Suprapubic skin (tissue), 4 donors: ENCODE measurements at places on chromosomes 12 and 14.

- H3K27me3 ChIP-seq, result no peaks in the 10 kb centered on the region
- H3K27ac ChIP-seq, result no peak overlapping the region
- no peaks in the 10 kb centered on the region for H3K4me1 ChIP-seq
- H3K36me3 ChIP-seq, result no peaks in the 10 kb centered on the region
Measured at GRCh38 chr14:42421377-42422078, 814.9 kb downstream of the LRFN5 start.

DNA sequence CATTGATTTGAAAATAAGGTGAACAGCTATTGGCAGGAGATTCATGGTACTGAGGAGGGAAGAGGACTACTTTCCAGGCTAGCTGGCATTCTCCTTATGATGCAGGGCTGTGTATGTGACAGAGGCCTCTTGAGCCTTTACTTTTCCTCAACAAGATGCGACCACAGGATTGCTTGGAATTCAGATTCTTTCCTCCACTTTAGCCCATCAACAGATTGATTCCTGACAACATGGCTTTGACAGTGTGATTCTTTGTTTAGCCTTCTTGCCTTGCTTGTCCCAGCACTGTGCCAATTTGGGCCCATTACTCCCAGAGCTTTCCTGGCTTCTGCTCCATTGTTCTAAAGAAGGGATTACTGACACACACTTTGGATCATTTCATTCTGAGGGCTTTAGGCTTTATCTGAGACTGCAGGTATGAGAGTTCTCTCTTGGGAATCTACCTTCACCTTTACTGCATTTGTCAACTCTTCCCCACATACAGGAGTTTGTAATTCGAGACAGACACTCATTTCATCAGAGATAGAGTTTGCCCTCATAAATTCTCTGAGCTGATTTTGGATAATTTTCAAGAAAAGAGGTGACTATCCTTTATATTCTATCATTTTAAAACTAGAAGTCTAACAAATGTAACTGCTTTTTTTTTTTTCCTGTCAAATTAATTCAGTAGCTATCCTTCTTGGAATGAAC lies 206.4 kb upstream of the GZMB start:
- H3K36me3 ChIP-seq, result no peaks in the 10 kb centered on the region
- H3K4me3 ChIP-seq, result no peak overlapping the region
- no peak for DNase-seq
- no peak overlapping the region for H3K27ac ChIP-seq

DNA sequence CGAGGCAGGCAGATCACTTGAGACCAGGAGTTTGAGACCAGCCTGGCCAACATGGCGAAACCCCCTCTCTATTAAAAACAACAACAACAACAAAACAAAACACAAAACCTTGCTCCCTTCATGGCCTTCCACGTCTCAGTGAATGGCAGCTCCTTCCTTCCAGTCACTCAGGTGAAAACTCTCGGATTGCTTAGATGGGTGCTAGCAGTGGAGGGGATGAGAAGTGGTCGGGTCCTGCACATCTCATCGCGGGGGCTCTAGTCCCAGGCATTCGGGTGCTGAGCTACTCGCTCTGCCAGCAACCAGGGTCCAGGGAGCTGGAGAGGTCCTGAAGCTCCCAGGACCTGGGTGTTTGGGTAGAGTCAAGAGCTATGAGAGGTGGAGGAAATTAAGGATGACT lies 7.7 kb downstream of the SLC6A13 start:
- H3K27ac ChIP-seq, result no peak overlapping the region
- H3K4me3 ChIP-seq, result no peak overlapping the region
- H3K36me3 ChIP-seq, result no peaks in the 10 kb centered on the region
- H3K4me1 ChIP-seq, result no peaks in the 10 kb centered on the region
- H3K27me3 ChIP-seq, result peaks cover 29% of the 10 kb centered on the region
- no peak for DNase-seq

GRCh38 chr12:109963743-109964429 lies 32.3 kb downstream of the GIT2 start:
- no peak overlapping the region for H3K27ac ChIP-seq
- H3K4me1 ChIP-seq, result no peaks in the 10 kb centered on the region
- no peaks in the 10 kb centered on the region for H3K27me3 ChIP-seq
- H3K4me3 ChIP-seq, result no peak overlapping the region

DNA sequence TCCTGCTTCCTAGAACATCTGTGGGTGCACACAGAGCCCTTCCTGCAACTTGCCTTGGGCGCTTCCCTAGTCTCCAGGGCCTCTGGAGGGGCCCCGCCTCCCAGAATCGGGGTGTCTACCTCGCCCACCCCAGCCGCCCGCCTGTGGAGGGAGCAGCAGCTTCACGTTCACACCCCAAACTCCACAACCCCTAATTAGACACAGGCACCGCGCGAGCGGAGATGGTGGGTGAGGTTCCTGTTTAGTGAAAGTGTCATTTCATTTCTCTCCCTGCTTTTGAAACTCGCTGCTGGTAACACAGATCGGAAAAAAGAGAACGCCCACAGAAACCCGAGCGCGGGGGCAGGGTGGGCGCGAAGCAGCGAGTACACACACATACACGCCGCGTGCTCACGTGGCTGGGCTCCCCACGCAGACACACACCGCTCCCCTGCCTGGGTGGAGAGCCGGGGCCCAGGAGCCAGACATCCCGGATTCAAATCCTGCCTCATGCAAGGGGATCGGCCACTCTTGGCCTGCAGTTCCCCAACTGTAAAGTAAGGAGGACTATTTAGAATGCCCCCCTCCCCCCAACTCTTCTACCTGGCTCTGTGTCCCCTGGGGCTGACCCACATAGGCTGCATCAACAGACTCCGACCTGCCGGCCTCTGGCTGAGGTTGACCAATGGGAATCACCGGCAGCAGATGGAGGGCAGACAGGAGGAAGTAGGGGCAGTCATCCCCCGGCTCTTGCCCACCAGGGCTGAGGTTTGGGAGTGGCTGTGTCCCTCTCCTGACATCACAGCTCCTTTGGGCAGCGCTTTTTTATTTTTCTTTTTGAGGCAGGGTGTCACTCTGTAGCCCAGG lies 79.2 kb upstream of the NCOR2 start:
- no peak overlapping the region for H3K4me3 ChIP-seq
- H3K36me3 ChIP-seq, result no peaks in the 10 kb centered on the region
- H3K27me3 ChIP-seq, result no peaks in the 10 kb centered on the region
- no peak for DNase-seq
- H3K27ac ChIP-seq, result no peak overlapping the region

GRCh38 chr14:100762901-100763300 lies 36.2 kb downstream of the DLK1 start:
- H3K27ac ChIP-seq, result no peak overlapping the region
- H3K27me3 ChIP-seq, result peaks cover 24% of the 10 kb centered on the region
- H3K4me1 ChIP-seq, result no peaks in the 10 kb centered on the region
- no peak overlapping the region for H3K4me3 ChIP-seq
- DNase-seq, result no peak

DNA sequence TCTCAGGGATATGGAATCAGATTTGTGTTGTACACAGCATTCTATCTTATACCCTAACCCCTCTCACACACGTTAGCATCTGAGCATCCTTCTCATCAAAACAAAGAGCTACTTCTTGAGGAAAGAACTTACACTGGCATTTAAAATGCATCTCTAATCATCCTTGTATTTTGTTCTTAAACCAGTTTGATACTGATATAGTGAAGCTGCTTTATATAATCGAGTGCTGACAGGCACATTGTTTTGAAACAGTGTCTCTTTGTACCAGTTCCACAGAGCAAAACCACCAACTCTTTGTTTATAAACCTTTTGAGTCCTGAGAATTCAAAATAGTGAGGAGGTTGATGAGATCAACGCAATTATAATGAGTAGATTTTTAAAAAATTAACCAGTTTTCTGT lies 8.8 kb downstream of the GPR33 start:
- H3K27ac ChIP-seq, result no peak overlapping the region
- H3K27me3 ChIP-seq, result no peaks in the 10 kb centered on the region
- DNase-seq, result no peak
- H3K4me3 ChIP-seq, result no peak overlapping the region
- H3K36me3 ChIP-seq, result no peaks in the 10 kb centered on the region
- no peaks in the 10 kb centered on the region for H3K4me1 ChIP-seq

- no peak for DNase-seq
- H3K27ac ChIP-seq, result no peak overlapping the region
- H3K36me3 ChIP-seq, result no peaks in the 10 kb centered on the region
- H3K27me3 ChIP-seq, result no peaks in the 10 kb centered on the region
Measured at GRCh38 chr14:21894003-21894897, 220.6 kb upstream of the OR4E1 start.

DNA sequence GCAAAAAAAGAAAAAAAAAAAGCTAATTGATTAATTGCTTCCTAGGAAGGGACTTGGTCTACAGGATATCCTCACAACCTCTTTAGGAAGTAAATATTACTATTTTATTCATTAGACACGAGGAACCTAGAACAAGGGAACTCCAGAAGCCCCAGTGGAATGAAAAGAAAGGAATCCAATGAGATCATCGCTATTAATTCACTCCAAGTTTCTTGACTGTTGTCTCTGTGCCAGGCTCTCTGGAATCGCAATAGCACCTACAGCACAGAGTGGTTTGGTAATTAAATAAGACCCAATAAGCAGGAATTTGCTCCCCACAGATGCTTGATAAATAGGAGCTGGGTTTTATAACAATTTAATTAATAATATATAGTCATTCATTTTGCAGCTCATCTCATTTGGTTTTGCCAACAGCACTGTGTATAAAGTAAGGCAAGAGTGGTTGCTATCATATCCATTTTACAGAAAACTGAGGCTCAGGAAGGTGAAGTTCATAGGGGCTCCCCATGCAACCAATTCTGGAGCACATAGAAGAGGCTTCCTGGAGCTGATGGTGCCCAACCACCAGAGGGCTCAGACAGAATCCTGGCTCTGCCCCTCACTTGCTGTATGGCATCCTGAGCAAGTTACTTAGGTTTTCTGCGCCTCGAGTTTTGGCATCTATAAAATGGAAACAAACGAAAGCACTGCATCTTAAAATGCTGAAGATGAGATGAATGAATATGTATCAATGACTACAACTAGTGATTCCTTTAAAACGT lies 420.2 kb downstream of the MED13L start:
- no peak overlapping the region for H3K4me3 ChIP-seq
- DNase-seq, result no peak
- H3K27ac ChIP-seq, result no peak overlapping the region
- H3K36me3 ChIP-seq, result no peaks in the 10 kb centered on the region
- no peaks in the 10 kb centered on the region for H3K27me3 ChIP-seq
- H3K4me1 ChIP-seq, result no peaks in the 10 kb centered on the region

- H3K4me1 ChIP-seq, result no peaks in the 10 kb centered on the region
- H3K36me3 ChIP-seq, result no peaks in the 10 kb centered on the region
- no peak overlapping the region for H3K27ac ChIP-seq
- peaks cover 45% of the 10 kb centered on the region for H3K27me3 ChIP-seq
Measured at GRCh38 chr14:99326041-99326710, 54.2 kb upstream of the BCL11B start.

DNA sequence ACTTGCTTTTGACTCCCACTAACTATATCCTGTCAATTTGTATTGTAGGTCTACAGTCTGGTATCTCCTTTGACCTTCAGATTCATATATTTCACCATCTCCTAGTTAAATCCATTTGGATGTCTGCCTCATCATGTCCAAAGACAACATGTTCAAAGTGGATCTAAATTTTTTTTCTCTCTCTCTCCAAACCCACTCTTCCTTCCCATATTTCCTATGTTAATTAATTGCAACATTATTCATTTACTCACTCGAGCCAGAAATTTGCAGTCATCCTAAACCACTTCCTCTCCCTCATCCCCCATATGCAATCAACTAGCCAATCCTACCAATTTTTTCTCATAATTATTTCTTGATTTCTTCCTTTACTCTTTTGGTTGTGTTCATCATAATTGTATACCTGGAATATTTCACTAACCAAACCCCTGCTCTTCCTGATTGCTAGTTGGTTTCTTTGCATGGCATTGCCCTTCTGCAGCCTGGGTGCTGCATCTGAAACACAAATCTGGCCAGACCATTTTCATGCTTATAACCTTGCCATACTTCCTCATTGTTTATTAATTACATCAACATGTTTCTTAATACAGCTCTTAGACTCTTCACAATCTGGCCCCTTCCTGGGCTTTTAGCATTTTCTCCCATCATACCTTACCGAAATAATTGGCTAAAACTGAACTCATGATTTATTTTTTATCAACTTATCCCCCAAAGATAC lies 442.2 kb downstream of the ADAMTS20 start:
- H3K4me3 ChIP-seq, result no peak overlapping the region
- no peaks in the 10 kb centered on the region for H3K27me3 ChIP-seq
- H3K27ac ChIP-seq, result no peak overlapping the region
- no peaks in the 10 kb centered on the region for H3K4me1 ChIP-seq
- no peaks in the 10 kb centered on the region for H3K36me3 ChIP-seq
- DNase-seq, result no peak

GRCh38 chr14:42323426-42323825 lies 716.8 kb downstream of the LRFN5 start:
- H3K27ac ChIP-seq, result no peak overlapping the region
- no peaks in the 10 kb centered on the region for H3K36me3 ChIP-seq
- DNase-seq, result no peak
- H3K27me3 ChIP-seq, result no peaks in the 10 kb centered on the region
- no peaks in the 10 kb centered on the region for H3K4me1 ChIP-seq

DNA sequence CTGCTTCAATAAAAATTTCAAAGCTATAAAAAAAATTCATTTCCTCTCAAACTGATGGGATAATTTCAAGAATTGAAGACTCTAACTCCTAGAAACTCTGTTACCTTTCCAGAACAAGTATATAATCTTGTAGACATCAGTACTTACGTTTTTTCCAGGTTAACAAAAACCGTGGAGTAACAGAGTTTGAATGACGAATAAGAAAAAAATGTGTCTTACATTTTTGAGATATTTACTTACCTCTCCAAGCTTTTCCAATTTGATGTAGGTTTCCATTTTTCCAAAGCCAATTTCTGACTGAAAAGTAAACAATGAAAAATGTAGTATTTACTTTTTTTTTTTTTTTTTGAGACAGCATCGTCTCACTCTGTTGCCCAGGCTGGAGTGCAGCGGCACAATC lies 100.2 kb downstream of the CDK17 start:
- H3K4me1 ChIP-seq, result no peaks in the 10 kb centered on the region
- DNase-seq, result no peak
- H3K27ac ChIP-seq, result no peak overlapping the region
- H3K36me3 ChIP-seq, result peaks cover 18% of the 10 kb centered on the region
- no peak overlapping the region for H3K4me3 ChIP-seq

DNA sequence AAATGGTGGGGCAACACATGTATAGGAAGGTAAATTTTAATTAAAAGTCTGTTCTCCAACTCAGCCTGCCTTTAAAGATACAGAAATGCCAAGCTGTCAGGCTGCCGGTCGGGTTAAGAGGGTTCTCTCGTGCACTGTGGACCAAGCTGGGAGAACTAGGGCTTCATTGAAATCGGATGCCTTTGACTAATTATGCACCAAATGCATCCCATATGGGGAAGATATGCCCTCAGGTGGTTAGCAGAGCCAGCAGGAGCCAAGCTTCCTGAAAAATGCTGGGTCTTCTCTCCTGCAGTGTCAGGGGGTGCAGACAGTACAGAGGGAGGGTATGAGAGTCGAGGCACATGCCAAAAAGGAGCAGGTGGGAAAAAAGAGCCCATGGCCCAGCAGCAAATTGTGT lies 236.1 kb downstream of the CACNA1C start:
- H3K4me1 ChIP-seq, result peaks cover 39% of the 10 kb centered on the region
- H3K27me3 ChIP-seq, result peaks cover 4% of the 10 kb centered on the region
- H3K36me3 ChIP-seq, result no peaks in the 10 kb centered on the region
- DNase-seq, result no peak
- no peak overlapping the region for H3K27ac ChIP-seq

GRCh38 chr12:113134071-113134470 lies 1.5 kb downstream of the RASAL1 start:
- H3K27ac ChIP-seq, result no peak overlapping the region
- H3K27me3 ChIP-seq, result peaks cover 40% of the 10 kb centered on the region
- H3K36me3 ChIP-seq, result no peaks in the 10 kb centered on the region
- peaks cover 16% of the 10 kb centered on the region for H3K4me1 ChIP-seq
- DNase-seq, result no peak
- peak overlapping the region; percentile 41 for H3K4me3 ChIP-seq

- peaks cover 22% of the 10 kb centered on the region for H3K4me1 ChIP-seq
- no peaks in the 10 kb centered on the region for H3K36me3 ChIP-seq
- no peaks in the 10 kb centered on the region for H3K27me3 ChIP-seq
- H3K27ac ChIP-seq, result no peak overlapping the region
- peak; percentile 40 for DNase-seq
Measured at GRCh38 chr14:69318901-69319475, 59.0 kb downstream of the GALNT16 start.
